ENCODE measurements at places on chromosomes 13 and 19.

DNA sequence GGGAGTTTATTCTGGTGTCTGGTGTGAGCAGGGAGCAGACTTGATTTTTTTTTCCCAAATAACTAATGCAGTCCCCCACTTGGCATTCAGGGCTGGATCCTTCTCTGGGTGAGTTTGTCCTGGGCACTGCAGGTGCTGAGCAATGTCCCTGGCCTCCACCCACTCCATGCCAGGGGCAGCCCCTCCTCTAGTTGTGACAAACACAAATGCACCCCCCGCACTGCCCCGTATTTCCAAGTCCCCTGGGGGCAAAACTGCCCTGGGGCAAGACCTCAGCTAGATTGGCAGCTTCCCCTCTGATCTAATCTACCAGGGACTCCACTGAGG, 6.4 kb downstream of the MOB3A start:
- DNase-seq, result no peak

DNA sequence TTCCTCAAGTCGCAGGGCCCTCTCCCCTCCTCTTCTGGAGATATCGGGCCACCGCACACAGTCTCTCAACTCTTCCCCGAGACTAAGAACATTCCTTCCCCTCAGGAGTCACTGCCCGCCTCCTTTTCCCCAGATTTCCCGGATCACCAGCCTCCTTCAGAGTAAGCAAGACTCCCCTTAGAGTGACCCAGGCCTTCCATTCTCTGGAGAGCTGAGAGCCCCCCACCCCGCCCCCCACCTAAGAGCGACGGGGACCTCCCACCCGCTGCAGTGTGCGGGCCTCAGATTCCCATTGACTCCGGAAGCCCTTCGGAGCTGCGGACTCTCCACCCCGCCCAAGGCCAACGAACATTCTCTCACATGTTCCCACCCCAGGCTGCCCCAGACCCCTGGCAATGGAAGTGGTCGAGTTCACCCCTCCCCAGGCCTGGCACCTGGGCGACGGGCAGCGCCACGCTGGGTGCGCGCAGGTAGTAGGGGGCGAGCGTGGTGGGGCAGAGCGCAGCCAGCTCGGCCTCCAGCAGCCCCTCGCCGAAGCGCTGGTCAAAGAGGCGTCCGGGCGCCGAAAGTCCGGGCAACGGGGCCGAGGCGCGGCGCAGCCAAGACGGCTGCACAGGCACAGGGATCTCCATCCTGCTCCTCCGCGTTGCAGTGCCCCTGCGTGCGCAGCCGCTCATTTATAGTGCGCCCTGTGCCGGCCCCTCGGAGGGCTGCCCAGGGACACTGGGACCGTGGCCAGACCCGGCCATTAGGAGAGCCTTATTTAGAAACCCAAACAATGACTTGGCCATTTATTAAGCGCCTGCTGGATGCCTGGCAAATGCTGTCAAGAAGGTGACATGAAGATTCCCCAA, at the start of gene HSPB6:
Gene HSPB6, minus strand, starts transcription at position 653 of the 854 bp plus-strand sequence. Its CDS starts 21 bp downstream, at position 632.
- DNase-seq, result peak; percentile 84

- DNase-seq, result no peak
These were observed 8.9 kb upstream of the ELF1 start for GRCh38 chr13:41028051-41028450.

DNA sequence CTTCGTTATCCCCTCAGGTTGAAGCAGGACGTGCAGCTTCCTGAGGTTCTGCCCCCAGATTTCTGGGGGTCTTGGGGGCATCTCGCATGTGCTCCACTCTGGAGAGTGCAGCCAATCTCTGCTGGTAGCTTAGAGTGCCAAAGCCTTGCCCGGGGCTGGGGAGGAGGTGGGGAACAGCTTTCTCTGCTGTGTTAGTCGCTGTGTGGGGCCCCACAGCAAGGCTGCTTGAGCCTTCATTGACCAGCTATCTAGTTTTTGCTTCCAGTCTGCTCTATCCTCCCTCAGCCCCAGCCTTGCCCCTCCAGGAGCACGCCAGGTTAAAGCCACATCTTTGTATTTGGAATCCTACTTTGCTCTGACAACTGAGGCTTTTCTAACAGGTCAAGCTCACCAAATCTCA, 32.0 kb upstream of the MEDAG start:
- DNase-seq, result no peak

GRCh38 chr13:39306639-39307589, 268.7 kb downstream of the NHLRC3 start:
- DNase-seq, result no peak

DNA sequence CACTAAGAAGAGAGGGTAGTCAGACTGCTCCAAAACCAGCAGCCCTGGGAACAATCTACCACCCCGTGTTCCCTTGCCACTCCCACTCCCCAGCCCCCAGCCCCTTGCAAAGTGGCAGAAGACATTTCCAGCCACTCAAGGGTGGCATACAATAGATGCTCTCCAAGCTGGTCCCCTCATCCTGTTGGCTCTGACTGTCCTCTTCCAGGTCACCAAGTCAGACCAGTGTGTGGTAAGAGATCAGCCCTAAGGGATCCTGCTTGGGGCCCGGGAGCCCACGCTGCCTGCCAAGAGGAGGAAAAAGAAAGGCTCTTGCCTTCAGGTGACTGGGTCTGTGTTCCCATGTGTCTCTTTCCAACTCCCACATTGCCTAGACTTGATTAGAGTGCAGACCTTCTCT, 25.0 kb downstream of the SERP2 start:
- DNase-seq, result no peak

GRCh38 chr13:24313439-24313838, 4.1 kb downstream of the C1QTNF9 start:
- no peak for DNase-seq

DNA sequence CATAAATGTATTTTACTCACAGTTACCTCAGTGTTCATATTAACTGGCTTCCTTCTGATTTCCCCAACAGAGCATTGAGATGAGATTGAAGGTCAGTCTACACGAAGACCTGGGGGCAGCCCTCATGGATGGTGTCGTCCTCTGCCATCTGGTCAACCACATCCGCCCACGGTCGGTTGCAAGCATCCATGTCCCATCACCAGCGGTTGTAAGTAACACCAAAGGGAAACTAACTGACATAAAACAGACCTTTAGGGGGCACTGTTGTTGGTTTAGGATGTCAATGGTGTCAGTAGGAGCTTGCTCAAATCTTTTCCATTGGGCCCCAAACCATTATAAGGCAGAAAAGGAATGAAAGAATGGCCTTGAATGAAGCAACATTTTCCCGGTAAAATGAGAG, 68.2 kb downstream of the ESD start:
- no peak for DNase-seq

- DNase-seq, result no peak
These were observed 66.9 kb downstream of the GJA3 start for GRCh38 chr13:20093951-20094350.

- no peak for DNase-seq
These were observed 1.7 kb downstream of the MLLT1 start for GRCh38 chr19:6278051-6278450.

GRCh38 chr19:16671652-16672274, 10.8 kb downstream of the TMEM38A start:
- DNase-seq, result peak; percentile 28

- DNase-seq, result no peak
These were observed 4.3 kb downstream of the CEBPG start for GRCh38 chr19:33377586-33378475.

DNA sequence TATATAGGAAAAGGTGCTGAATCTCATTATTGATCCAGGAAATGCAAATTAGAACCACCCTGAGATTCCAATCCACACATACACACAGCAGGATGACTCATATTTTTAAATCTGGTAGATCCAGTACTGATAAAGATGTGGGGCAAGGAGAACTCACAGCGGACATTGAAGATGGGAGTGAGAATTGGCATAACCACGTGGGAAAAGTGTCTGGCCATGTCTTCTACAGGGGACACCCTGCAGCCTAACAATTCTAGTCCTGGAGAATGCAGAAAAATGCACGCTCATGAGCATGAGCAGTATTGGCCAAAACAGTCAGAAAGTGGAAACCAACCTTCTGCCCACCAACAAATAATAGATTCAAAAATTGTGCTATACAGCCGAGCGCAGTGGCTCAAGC, 13.5 kb upstream of the BCL3 start:
- no peak for DNase-seq

DNA sequence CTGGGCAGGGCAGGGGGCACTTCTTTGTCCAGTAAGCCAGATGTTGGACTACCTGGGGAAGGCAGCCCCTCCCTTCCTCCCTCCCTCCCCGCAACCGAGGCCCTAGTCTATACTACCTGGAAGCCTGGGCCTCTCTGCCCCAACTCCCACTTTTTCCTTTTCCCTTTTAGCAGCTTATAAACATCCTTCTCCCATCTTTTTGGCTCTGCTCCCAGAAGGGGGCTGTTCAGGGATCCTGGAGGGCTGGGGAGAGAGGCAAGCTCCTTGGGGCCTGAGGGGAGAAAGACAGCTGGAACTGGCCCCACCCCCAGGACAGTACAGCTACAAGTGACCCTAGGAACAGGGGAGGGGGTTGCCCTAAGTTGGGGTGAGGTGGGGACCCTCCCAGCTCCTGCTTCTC, 44.9 kb downstream of the LYL1 start:
- peak; percentile 67 for DNase-seq

- DNase-seq, result no peak
These were observed 8.6 kb upstream of the CDC16 start for GRCh38 chr13:114226088-114226487.

DNA sequence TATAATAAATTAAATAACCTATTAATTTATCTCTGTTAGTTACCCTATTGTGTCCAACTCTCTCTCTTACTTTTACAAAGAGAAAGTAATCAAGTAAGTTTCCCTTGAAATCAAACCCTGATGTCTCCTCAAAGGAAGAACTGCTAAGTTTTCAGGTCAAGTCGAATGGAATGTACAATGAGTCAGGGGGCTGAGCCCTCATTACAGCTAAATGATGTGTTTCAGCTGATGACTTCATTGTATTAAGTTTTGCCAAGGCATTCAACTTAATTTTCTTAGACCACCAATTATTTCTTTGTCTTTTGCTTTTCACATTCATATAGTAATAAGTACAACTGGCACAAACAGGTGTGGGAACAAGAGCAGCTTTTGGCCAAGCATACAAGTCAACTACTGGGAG, 54.7 kb upstream of the DCT start:
- no peak for DNase-seq

DNA sequence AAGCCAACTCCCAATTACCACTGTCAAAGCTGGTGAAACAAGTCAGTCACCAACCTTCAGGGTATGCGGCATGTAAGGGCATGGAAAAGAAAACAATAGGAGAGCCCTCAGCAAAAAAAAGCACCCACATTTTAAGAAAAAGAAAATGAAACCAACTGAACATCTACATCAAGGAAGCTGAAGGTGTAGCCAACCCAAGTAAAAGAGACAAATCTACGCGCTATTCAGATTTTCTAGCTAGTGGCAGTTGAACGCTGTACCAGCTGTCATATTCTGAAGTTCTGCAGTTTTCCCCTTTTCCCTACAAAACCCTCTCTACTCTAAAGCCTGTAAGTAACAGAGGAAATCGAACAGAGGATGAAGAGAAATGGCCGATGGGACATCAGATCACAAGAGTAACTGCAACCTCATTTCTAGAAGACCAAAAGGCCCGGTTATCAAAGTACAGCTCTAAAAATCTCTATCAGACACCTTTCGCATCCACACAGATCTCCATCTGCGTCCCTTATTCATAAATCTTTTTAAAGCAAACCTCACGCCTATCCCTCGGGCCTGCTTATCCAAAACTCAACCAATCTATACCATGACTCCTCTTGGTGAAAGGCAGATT, 1.4 kb downstream of the MYCBP2 start:
- DNase-seq, result no peak

GRCh38 chr19:12913851-12914690, 5.0 kb downstream of the SYCE2 start:
- peak; percentile 61 for DNase-seq

- DNase-seq, result no peak
These were observed 908.9 kb upstream of the ATXN8OS start for GRCh38 chr13:69198706-69199105.

DNA sequence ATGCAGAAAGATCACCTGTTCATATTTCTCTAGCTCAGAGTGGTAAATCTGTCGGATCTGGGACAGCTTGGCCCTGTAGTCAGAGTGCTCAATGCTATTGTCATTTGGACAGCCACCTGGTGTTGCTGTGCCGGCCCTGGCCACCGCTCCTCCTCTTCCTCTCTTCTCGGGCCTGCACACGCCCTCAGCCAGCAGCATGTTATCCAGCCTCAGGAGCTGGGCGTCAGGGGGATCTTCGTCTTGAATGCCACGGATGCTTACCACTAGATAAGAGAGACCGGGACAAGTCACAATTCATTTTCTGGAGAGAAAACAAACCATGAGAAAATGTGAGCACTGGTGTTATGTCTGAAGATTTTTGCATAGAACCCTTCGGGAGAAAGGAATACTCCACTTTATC, 32.5 kb downstream of the CILP2 start:
- no peak for DNase-seq

DNA sequence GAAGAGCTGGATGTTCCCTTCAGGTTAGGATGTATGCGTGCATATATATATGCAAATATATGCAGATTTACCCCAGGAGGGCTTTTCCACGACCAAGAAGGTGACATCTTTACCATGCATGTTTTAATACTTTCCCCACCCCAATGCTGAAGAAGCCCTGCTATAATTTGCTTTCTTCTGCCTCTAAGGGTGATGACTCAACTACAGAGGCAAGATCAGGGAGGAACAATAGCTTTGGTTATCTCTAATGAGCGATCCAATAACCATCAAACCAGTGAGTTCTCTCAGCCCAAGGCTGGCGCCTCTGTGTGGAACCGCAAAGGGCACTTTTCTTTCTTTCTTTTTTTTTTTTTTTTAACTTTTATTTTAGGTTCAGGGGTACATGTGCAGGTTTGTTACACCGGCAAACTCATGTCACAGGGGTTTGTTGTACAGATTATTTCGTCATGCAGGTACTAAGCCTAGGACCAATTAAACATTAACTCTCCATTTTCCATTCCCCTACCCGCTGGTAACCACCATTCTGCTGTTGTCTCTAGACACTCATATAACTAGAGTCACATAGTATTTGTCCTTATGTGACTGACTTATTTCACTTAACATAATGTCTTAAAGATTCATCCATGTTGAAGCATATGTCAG, 25.7 kb upstream of the UBE2L5 start:
- no peak for DNase-seq

- DNase-seq, result no peak
These were observed 107.5 kb downstream of the PCDH17 start for GRCh38 chr13:57739089-57739488.

DNA sequence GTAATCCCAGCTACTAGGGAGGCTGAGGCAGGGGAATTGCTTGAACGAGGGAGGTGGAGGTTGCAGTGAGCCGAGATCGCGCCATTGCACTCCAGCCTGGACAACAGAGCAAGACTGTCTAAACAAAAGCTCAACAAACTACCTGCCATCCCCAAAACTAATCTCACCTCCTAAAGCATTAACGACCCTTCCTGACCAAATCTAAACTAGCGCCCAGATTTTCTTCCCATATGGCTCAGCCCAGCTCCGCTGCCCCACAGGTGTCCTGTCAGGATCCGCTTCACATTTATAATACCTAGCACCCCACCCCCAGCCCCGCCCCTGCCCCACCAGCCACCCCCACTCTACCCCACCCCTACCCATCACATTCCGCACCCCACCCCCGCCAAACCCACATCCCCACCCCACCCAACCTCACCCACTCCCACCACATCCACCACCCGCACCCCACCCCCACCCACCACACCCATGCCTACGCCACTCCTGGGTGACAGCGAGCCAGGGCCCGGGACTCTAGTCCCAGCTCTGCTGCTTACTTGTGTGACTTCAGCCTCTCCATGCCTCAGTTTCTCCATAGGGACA, 599 bp downstream of the C19orf12 start:
- no peak for DNase-seq
